ENCODE measurements at places on chromosomes 12 and 14.

DNA sequence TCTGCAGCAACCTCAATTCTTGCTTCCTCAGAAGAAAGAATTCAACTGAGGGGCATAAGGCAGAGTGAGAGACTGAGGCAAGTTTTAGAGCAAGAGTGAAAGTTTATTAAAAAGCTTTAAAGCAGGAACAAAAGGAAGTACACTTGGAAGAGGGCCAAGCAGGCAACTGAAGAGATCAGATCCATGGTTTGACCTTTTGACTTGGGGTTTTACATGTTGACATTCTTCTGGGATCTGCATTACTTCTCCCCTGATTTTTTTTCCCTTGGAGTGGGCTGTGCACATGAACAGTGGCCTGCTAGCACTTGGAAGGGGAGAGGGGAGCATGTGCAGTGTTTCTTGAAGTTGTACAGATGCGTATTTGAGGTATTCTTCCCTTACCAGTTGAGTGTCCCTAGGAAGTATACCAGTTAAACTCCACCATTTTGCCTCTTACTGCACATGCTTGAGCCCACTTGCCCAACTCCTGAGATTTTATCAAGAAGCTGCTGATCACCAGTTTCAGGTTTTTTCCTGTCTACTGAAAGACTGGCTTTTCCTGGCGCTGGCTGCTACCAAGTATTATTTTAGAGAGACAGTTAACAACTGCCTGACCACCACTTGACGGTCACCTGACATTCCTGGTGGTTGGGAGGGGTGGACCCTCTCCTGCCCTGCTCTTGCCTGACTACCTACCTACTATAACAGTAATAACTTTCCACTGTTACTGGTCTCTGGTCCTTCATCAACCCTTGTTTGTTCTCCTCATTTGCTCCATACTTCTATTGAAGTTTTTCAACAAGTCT, 26.0 kb upstream of the TMTC2 start:
- no peak for DNase-seq

GRCh38 chr12:93901739-93902138, 224.6 kb downstream of the CRADD start:
- no peak for DNase-seq

- DNase-seq: no peak
Observed at GRCh38 chr12:6559500-6559899, 3.7 kb upstream of the IFFO1 start.

DNA sequence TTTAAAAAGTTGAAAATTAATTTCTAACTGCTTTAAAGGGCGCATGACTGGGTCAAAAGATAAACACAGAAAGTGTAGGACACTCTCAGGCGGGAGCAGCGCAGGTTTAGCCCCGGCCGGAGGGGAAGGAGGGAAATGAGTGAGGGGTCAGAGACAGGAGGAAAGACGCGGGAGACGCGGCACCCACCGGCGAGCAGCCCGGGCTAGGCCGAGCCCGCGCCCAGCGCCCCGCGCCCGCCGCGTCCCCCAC, 591 bp downstream of the GXYLT1 start:
- no peak for DNase-seq

DNA sequence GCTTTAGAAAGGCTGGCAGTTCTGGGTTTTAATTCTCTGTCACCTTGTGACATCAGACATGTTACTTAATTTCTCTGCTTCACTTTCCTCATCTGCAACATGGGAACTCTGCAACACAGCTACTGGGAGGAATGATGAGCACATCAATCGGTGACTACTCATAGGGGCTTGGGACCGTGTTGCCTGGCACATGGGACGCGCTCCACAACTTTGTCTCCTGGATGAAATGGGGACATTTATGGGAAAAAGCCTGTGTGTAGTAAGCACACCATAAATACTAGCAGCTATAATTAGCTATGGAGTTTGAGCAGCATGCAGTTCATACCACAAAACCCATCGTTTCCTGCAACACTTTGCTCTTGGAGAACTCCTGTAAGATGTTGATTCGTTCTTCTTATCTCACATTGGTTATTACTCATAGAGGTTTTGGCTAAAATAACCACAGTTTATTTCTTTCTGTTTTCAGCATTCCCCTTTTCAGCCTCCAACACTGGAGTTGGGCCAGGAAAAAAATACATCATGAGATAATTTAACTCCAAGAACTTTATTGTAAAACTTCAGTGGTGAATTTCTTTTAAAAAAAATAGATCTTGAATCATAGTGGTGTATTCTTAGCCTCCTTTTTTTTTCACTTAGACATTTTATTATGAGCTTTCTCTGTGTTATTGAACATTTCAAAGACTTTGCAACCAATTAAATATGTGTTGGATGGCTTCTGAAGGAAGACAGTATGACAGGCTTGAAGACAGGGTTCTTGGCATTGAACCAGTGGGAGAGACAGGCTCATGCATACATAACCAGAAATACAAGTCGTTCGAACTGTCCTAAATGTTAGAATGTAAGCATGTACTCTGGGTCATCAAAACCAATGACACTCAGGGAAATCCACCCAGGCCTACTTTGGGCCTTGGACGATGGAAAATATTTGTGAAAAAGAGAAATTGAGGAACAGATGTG, 72.7 kb downstream of the RIN3 start:
- peak; percentile 11 for DNase-seq

GRCh38 chr12:120095736-120096135, 20.8 kb downstream of the RAB35 start:
- no peak for DNase-seq

DNA sequence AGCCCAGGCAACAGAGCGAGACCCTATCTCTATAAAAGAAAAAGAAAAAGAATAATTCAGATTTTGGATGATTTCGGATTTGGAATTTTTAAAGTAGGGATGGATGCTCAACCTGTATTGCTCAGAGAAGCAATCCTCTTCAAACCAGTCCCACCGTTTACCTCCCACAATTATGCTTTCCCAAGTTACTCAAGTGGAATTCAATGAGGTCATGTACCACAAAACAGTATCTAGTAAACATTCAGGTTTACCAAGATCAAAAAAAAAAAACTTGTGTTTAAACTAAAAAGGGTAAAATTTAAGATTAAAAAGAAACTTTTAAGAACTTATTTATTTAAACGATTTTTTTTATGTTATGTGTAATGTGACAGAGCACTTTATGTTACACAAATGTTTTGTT, 2.5 kb downstream of the KDM5A start:
- DNase-seq: no peak

- peak; percentile 96 for DNase-seq
Observed at GRCh38 chr14:93939304-93940229, 12.4 kb downstream of the FAM181A start.

DNA sequence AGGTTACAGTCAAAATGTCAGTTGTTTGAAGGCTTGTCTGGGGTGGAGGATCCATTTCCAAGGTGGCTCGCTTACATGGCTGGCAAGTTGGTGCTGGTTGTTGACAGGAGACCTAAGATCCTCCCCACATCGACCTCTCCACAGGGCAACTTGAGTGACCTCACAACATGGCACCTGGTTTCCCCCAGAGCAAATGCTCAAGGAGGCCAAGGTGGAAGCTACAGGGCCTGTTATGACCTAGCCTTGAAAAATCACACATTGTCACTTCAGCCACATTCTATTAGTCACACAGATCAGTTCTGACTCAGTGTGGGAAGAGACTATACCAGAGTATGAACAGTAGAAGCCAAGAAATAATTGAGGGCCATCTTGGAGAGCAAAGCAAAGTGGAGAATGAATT, 11.3 kb upstream of the GNG2 start:
- DNase-seq: no peak

GRCh38 chr12:3455312-3455711, 35.7 kb upstream of the PRMT8 start:
- no peak for DNase-seq

GRCh38 chr14:92328664-92329255, 5.8 kb downstream of the SLC24A4 start:
- DNase-seq: no peak

DNA sequence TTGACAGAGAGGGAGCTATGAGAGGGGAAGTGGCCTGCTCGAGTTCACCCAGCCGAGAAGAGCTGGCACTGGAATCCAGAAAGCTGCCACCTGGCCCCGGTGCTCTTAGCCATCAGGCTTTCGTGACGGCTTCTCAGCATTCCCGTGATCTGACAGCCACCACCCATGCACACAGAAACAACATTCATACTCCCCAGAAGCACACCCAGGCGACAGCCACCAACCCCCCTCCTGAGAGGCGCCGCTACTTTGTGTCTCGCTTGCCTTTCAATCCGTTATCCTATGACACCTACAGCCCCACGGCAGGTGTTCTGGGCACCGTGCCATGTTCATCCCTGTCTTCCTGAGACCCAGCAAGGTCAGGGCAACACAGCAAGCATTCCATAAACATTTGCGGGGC, 31.4 kb downstream of the PSMC1 start:
- DNase-seq: no peak

GRCh38 chr12:31105668-31106067, 32.0 kb downstream of the DDX11 start:
- DNase-seq: no peak

DNA sequence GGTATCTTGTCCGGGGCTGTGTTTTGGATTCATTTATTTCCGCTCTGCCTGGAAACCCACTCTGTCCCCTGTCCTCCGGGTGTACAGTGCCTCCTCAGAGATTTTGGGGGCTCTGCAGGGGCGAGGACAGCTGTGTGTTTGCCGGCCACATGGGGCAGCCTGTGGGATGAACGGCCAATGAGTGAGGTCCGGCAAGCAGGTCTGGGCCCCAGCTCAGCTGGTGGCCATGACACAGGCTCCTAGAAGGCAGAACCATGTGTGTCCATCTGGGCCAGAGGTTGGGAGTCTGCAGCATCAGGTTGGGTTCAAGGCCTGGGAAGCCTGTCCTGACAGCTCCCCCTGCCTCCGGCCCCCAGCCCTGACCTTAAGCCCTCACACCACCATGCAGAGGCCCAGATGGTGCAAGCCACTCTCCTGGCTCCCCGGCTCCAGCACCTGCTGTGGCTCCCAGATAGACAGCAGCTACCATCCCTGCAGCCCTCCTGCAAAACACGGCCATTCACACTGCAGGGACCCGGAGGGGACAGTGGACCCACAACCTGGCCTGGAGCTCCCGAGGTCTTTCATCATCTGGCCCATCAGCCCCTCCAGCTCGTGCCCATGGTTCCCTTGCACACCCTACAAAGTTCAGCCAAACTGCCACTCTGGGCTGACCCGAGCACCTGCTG, 220.1 kb upstream of the C14orf180 start:
- no peak for DNase-seq

- peak; percentile 6 for DNase-seq
Observed at GRCh38 chr12:1691123-1692007, 495 bp downstream of the ADIPOR2 start.

DNA sequence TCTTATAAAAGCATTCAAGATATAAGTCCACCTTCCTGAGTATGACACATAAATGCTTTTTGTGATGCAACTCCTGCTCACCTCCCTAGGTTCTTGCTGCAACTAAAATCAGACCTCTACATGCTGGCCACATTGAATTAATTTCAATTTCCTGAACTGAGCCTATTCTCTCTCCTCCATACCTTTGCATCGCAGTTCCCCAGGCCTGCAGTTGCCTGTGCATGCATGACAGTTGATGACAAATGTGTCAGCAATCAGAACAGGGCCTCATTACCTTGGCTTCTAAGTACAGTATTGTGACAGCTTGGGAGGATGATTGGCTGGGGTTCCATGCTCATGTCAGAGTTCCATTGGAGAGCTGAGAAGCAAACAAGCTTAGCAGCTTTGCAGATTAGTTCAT, 3.9 kb upstream of the TM7SF3 start:
- no peak for DNase-seq

DNA sequence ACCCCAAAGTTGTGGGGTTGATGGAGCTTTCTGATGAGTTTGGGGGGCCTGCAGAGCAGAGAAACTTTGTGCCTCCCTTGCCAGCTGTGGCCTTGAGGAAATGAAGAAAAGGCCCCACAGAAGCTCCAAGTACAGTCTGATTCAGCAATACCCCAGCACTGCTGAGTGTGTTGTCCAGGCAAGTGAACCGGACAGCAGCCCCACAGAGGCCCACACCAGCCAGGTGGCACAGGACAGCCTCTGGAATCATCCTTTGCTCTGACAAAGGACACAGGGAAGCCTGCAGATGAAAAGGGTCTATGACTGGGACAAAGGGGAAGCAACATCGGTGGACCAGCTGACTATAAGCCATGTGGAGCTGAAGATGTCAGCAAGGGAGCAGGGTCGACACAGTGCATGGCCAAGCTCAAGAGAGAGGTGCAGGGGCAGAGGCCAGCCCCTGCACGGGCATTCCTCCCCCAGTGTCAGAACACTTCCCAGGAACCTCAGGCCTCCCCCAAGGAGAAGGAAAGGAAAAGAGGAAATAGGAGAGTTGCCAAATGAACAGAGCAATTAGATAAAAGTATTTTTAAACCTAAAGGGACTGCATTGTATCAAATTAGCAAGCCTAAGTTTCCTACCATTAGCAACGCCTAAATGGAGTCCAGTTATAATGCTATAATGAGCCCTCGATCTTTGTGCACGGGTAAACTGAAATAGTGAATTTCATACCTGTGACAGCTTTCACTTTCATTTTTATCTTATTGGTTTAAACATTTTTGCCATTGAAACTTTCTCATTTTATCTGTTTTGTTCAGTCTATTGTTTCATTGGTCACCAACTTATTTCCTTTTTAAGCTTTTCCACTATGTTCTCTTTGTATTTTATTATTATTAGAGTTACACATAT, 46.3 kb upstream of the PTGDR start:
- DNase-seq: no peak

DNA sequence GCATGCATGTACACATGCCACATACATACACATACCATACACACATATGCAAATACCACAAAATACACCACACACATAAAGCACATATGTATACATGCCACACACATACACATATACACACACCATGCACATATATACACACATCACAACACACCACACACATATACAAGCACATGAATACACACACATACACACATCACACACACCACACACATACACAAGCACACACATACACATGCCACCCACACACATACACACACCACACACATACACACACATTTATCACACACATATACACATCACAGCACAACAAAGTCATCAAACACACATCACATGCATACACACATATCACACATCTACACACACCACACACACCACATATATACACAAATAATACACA, 1108.5 kb downstream of the GALC start:
- no peak for DNase-seq

GRCh38 chr12:38142974-38143373, 173.6 kb upstream of the ALG10B start:
- no peak for DNase-seq

- no peak for DNase-seq
Observed at GRCh38 chr12:91846466-91847055, 299.1 kb downstream of the BTG1 start.

- no peak for DNase-seq
Observed at GRCh38 chr12:89448951-89449371, 75.6 kb downstream of the GALNT4 start.

GRCh38 chr12:12069821-12070548, 754 bp upstream of the BCL2L14 start:
- no peak for DNase-seq

GRCh38 chr14:100440758-100441203, 117.6 kb downstream of the SLC25A47 start:
- no peak for DNase-seq

GRCh38 chr14:93112891-93113677, 2.6 kb downstream of the ITPK1 start:
- DNase-seq: peak; percentile 63

- no peak for DNase-seq
Observed at GRCh38 chr14:59228421-59228820, 40.0 kb downstream of the DAAM1 start.
